Activated naive CD8-positive, alpha-beta T cell treated with anti-CD3 and anti-CD28 coated beads, Interleukin-2, amount 50 U/mL, for 16 hours (primary cell): ENCODE measurements at places on chromosomes 11 and 22.

- no peak for DNase-seq
Measured at GRCh38 chr11:77386178-77386577, 84.7 kb upstream of the GDPD4 start.

GRCh38 chr11:1373536-1374214, 16.1 kb upstream of the BRSK2 start:
- no peak for DNase-seq

DNA sequence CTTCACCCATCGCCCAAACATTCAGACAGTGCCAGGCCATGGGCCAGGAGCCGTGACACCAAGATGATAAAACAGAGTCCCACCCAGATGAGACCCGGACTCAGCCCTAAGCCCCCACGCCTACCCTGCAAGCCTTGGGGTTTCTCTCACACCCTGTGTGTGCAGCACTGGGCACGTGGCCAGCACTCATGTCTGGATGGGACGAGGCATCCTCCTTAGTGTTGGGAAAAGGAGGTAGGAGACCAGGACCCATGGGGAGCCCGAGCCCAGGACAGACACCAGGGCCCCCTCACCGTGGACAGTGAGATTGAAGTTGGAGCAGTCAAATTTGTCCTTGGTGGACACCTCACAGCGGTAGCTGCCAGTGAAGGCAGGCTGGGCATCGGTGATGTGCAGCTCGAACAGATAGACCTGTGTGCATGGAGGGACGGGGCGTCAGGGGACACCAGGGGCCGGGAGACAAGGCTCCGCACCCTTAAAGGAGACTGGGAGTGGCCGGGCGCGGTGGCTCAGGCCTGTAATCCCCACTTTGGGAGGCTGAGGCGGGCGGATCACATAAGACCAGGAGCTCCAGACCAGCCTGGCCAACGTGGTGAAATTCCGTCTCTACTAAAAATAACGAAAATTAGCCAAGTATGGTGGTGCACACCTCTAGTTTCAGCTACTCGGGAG, 4.2 kb downstream of the MYBPC3 start:
- DNase-seq, result no peak

DNA sequence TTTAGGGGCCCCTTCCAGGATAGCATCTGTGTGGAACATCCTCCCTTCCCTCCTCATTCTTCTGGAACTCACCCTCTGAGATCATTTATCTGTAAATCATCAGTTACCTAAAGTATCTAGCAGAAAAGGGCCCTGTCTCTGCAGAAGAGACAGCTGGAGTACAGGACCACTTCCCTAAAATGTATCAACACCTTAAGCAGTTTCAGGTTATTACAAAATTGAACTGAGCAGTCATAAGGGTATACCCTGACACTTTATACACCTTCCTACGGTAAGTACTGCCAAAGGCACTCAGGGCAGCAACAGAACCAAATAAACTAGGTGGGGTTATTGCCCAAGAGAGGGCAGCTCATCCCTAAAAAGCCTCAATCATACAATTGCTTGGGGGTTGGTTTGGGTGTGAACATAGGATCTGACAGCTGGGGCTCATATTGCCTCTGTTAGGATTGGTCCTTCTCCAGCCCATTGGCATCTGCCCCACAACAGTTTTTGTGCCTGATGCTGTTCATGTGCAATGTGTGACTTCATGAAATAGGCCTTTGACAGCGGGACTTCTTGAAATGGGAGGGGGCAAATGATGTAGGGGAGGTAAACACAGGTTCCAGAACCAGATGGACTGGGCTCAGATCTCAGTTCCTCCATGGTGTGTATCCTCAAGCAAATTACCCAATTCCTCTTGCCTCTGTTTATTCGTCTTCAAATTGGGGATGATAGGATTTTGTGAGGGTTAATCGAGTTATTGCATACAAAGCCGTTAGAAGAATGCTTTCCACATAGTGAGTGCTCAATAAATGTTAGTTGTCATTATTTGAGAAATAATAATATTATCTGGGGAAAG, 2.9 kb downstream of the POU2AF3 start:
- no peak for DNase-seq

DNA sequence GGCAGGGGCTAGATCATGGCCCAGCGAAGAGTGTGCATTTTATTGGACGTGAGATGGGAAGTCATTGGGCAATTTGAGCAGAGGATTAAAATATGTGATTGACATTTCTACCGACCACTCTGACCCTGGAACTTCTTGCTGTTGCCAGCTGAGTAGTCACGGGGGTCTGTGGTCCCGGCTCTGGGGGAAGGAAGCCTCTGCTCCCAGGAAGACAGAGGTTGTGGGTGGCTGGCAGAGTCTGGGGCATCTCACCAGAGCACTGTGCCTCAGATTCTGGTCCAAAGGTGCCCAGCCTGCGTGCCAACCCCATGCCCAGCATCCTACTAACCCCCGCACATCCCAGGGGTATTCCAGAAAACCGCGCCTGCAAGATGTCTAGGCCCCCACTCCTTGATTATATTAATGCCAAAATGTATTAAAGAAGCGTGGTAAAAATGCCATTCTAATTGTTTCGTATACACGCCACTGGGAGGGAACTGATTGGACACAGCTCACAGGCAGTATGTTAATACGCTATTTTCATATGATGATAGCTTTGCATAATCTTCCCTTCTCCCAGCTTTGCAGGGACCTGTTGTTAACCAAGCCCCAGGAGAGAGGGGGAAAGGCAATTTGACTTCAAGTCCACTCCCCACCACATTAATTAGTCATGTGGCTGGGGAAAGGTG, 25.3 kb upstream of the LMO1 start:
- DNase-seq, result no peak
